Skeletal muscle cell (primary cell): ENCODE measurements at places on chromosomes 11 and 22.

GRCh38 chr11:93613231-93613831, 48.2 kb upstream of the CEP295 start:
- no peak for DNase-seq

DNA sequence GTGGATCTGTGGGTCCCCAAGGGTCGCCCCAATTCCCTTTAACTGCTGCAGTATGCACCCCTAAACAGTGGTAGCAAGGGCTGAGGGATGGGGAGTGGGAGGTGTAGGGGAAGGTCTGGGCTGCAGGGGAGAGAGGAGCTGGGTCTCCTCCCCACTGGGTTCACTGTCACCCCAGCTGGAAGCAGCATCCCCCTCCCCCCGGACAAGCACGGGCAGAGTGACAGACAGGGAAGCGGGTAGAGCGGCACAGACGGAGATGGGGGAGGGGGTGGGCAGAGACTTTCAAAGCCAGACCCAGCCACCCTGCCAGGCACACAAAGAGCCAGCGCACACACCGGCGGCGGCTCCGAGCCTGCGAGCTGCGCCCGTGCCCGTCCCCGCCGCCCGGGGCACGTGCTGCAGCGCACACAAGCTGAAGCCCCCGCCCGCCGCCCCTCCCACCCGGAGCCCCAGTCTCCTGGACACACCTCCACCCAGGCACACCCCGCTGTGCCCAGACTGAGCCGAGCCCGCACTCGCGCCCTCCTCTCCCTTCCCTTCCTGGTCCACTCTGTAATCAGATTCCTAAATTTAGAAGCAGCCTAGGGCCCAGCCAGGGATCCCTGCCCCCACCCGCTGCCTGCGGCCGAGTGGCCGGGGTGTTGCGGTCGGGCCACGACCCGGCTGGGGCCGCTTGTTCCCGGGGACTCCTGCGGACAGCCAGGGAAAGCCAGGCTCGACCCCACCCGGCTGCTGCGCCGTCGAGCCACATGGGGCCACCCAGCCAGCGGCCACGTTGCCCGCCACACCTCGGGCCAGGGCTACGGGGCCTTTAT, 935 bp upstream of the RCOR2 start:
- DNase-seq, result no peak

GRCh38 chr22:39230261-39231196, 14.3 kb downstream of the PDGFB start:
- no peak for DNase-seq

- DNase-seq, result no peak
Measured at GRCh38 chr11:3838504-3838903, 2.3 kb downstream of the RHOG start.

DNA sequence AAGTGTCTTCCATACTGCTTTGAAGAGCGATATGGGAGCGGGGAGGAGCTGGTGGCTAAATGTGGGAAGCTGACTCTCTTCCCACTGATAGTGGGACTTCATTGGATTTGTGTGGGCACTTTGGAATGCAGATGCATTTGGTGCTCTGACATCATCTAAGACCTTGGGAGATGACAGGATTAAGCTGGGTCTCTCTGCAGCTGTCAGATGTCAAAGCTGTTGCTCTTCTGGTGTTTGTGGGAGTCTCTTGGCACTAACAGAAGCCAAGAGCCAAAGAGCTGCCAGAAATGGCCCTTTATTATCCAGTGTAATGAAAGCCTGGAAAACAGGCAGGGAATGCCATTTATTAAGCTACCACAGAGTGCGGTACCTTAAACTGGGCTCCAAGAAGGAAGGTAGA, 20.6 kb downstream of the GRAMD1B start:
- DNase-seq, result peak; percentile 75

DNA sequence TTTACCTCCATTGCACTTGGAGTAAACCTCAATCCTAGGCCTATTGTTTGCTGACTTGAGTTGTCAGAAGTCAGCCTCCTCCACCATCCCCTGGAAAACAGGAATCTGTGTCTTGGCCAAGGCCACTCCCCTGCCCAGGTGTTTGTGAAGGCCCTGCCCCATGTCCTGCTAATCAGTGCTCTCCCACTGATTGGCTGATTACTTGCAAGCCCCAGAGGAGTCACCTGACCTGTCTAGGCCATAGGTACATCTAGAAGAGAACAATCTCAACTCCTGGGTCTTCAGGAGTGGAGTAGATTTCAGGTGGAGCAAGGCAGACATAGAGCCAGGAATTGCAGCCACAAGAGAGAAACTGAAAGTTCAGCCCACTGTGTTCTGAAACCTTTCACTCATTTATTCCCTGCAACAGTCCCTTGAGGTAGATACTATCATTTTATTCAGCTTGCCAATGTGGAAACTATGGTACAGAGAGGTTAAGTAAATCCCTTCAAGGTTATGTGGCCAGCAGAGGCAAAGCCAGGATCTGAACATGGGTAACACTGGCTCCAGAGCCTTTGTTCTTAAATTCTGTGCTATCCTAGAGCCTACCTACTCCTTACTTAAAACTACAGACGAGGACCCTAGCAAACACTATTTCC, 10.4 kb downstream of the OAF start:
- DNase-seq, result no peak

GRCh38 chr11:67391304-67392182, at the start of gene RAD9A:
Gene RAD9A, plus strand, starts transcription at chr11:67391986. Its CDS starts 59 bp downstream, at chr11:67392045.
- DNase-seq, result peak; percentile 78

GRCh38 chr22:26429458-26430286, 612 bp downstream of the ASPHD2 start:
- no peak for DNase-seq

GRCh38 chr11:109940816-109941215, 152.4 kb upstream of the ZC3H12C start:
- DNase-seq, result peak; percentile 64

DNA sequence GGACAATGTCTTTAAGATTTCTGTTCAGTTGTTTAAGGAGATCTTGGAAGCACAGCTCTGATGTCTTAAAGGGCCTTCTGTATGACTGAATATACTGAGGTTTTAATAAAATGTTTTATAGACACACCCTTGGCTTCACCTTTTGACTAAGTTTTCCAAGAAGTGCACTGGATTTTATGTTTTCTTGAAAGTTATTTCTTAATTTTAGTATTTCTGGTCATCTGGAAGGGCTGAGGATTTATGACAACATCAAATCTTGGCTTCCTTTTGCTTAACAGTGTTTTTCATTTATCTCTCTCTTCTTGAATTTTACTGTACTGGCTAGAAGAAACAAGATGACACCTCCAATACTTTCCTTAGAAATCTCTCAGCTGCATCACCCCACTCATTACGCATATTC, 2423.4 kb downstream of the LRRC4C start:
- DNase-seq, result no peak

GRCh38 chr11:118917481-118918127, 8.1 kb downstream of the BCL9L start:
- DNase-seq, result peak; percentile 82

GRCh38 chr22:43181321-43182076, 5.4 kb downstream of the TTLL12 start:
- DNase-seq, result no peak

- no peak for DNase-seq
Measured at GRCh38 chr11:72334651-72335050, 90.7 kb upstream of the PHOX2A start.

DNA sequence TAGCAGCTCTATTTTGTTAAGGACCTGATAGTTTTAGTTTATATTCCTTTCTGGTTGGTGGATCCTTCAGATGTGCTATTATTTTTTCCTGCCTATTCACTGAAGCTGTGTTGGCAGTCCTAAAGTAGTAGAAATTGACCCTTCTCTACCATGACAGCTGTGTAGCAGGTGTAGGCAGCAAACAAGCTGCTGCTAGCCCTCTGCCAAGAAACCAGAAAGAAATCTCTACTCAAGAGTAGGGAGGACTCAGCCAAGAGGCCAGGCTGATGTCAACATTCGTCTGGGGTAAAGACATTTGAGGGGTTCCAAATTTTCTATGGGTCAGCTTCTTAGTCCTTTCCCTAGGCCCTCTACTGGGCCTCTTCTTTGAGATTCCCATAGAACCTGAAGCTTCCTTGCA, 51.2 kb downstream of the CSTF3 start:
- DNase-seq, result peak; percentile 6

DNA sequence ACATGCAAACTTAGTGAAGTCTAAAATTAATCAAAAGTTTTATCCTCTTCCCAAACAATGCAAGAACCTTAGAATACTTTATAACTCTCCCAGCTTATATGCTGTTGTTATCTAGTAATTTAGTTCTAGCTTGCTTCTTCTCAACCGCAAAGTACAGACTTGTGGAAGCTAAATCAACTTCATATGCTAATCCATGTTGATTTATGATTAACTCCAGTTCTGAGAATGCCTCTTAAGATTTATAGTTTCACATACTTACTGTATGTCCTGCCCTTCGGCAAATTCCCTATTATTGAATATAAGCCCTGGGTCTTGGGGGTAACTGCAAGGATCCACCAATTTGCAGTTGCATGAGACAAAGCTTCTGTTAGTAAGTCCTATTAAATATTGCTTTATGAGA, 17.6 kb upstream of the SLC35F2 start:
- no peak for DNase-seq

DNA sequence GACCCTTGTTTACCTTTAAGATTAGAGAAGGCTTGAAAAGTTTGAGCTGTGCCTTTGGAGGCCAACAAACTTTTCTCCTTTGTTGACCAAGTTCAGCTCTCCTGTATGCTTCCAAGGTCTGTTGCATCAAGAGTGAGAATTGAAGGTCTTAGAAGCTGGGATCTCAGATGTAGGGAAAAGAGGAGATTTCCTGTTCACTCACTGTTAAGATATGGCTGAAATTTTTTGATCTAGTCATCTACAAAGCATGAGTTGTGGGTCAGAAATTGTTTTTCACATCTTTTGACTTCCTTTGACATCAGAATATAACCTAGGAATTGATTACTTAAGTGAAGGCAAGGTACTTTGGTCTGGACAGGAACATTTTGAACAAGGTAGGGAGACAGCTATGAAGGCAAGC, 12.1 kb downstream of the OR51B4 start:
- DNase-seq, result no peak

- DNase-seq, result peak; percentile 31
Measured at GRCh38 chr11:130181295-130182272, 22.0 kb downstream of the ST14 start.

- no peak for DNase-seq
Measured at GRCh38 chr22:49959782-49960158, 802 bp upstream of the PIM3 start.

DNA sequence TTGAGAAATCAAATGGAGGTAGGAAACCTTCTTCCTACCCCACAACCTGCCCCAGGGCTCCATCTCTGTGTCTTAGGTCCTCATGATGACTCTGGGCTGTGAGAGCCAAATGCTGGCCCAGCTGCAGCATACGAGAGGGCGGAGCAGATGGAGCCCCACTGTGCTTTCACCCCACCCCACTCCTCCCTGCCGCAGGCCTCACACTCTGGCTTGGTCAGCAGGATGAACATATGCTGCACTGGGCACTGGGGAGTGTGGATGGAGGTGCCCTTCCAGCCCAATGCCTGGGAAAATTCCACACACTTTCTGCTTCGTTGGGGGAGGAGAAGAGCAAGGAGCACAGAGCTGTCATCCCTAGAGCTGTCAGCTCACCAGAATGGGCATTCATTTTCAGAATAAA, 271.6 kb upstream of the CADM1 start:
- no peak for DNase-seq

GRCh38 chr22:26463101-26463661, 20.4 kb downstream of the HPS4 start:
- DNase-seq, result peak; percentile 41

DNA sequence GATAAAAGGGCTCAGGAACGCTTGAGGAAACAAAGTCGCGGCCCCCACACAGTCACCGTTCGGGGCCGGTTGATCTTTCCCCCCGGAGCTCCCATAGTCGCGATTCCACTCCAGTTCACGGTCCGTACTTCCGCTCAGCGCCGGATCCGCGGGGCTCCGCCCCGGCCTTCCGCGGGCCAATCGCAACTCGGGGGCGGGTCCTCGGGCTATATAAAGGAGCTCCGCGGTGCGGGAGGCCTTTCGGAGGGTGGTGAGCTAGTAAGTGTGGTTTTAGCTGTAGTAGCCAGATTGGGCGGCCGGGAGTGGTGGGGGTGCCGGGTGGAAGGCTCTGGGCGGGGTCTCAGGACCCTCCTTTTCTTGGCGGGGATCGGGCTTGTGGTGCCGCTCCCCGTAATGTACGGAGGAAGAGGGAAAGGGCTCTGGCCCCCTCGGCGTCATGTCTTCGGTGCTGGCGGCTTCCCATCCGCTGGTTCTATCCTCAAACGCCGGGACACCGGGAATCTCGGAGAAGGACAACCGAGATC, at the start of the genes C11orf98 and CSKMT:
C11orf98 (minus strand) TSS at position 136 of the 524 bp plus-strand sequence; CDS start at position 95, 41 bp downstream.
CSKMT (plus strand) TSS at position 238 of the 524 bp plus-strand sequence. CDS start 568 bp downstream, outside the sequence.
- peak; percentile 76 for DNase-seq

- no peak for DNase-seq
Measured at GRCh38 chr11:33967451-33967850, 75.6 kb upstream of the LMO2 start.

DNA sequence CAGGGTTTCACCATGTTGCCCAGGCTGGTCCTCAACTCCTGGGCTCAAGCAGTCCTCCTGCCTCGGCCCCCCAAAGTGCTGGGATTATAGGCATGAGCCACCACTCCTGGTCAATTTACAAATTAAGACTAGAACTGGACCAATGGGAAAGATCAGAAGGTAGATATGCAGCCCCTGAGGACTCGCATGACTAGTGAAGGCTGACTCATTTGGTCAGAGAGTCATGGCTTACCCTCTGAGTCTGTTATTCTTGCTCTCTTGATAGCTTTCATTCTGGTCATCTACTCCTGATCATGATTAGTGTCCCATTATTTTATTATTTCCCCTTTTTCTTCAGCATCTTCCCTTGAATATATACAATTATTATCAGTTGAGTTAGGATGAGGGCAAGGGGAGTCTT, 2.7 kb upstream of the LDHAL6A start:
- DNase-seq, result peak; percentile 14

DNA sequence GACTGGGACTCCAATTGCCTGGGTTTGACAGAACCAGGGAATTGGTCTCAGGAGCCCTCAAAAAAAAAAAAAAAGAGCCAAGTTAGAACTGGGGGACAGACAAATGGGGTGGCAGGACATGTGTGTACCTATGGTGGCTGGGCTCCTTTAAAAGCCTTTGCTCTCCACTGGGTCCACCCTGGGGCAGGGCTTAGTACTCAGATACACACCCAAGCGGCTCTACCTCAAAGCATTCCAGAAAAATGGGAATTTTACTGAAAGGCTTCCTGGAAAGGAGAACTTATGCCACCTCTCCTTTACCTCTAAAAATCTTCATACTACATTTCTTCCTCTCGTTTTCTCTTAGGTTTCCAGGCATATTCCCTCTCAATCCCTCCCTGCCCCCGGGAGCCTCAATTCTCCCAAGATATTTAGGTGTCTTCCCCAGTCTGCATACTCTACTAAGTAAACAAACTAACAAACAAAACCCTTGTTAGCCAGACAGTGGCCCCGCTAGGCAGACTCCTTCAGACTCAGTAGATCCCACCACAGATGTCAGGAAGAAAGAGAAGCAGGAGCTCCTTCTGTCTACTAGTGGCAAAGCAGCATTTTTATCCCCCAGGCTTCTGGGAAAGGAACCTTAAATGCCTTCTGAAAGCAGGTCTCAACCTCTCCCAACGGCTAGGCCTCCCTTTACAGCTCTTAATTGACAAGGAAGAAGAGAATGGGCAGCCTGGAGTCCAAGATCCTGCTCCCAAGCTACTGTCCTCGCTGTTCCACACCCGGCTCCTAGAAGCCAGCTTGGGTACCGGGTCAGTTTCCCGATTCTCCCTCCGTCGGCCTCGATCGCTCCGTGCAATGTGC, 653 bp downstream of the PCSK7 start:
- no peak for DNase-seq

- peak; percentile 81 for DNase-seq
Measured at GRCh38 chr11:66677599-66678375, at the start of gene RBM4B. Gene RBM4B, minus strand, starts transcription at chr11:66677887. Its CDS starts 808 bp downstream, at chr11:66677079.

GRCh38 chr11:61762223-61762615, 9.8 kb downstream of the MYRF start:
- no peak for DNase-seq
